ENCODE measurements at places on chromosomes 2 and 18.

GRCh38 chr2:147873859-147874483 is 29.1 kb downstream of the ACVR2A start:
- DNase-seq: no peak

- no peak for DNase-seq
These were observed 151.9 kb downstream of the GALNT1 start for GRCh38 chr18:35733408-35733807.

DNA sequence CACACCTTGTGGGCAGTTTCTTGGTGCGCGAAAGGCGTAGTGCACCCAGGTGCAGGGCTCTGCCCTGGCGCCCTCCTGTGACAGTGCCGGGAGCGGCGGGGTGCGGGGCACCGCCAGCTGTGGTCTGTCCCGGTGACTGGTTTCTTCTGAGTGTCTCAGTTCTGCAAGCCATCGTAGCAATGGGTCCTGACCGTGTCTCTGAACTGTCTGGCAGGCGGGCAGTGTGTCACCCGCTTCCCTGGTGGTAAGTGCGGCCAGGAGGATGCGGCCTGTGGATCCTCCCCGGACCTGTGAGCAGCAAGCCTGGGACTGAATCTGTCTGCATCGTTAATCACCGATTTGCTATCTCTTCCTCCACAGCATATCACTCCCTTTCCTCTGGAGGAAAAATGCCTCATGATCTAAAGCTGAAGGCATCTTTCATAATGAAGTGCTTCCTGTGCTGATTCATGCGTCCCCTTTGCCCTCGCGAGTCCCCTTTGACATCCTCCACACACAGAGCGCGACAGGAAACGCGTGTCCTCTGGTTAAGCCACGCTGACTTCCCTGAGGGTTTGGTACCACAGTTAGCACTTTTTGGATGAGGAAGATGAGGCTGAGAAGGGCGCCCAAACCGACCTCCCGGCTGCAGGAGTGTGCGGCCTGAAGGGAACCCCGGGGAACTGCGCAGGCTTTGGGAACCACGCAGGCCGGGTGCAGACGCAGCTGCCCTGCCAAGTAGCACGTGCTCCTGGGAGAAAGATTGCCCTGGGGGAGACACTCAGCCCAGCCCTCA is 416.0 kb upstream of the HS6ST1 start:
- no peak for DNase-seq

DNA sequence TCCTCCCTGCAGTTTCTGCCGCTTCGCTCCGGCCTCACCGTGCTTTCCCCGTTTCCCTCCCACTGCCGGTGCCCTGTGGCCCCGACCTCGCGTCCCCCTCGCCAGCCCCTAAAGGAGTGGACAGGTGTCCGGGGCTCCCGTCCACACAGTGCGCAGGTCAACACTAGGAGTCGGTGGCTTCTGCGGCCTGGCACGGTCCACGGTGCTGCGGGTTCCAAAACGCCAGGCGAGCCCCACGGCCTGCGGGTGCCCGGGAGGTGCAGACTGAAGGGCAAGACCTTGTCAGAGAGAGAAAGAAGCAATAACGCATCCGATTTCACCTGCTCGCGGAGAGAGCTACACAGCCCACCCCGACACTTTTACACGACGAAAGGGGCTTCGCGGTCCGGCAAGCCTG is 588.7 kb upstream of the SALL3 start:
- DNase-seq: no peak

DNA sequence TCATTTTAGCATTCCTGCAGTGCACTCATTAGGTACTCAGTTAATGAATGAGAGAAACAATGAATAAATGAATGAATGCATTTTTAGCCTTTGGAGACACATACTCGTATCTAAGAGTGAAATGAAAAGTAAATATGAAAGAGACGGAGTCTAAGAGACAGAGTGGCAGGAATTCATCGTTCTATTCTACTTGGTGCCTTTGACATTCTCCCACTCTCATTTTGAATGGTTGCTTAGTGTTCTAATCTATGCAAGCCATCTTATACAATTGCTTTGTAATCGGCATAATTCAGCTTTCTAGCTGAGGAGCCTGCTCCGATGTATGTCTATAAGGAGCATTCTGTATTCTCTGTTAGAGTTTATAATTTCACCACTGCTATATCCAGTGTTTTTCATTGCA is 554.9 kb downstream of the PLCL1 start:
- no peak for DNase-seq

DNA sequence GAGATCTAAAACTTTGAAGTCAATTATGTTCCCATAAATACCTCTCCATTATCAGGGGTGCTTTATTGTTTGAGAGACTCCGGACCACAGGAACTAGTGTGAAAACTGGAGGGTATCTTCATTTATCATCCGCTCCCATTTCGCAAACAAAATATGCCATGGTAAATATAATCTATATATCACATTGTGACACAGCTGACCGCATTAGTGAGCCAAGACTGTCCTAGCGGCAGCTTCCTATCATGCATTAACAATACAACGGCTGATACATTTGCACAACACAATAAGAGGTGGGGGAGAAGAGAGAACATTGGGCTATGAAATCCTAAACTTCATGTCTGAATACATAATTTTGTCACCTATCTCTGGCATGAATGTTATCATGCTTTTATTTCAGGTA is 29.5 kb downstream of the BCL11A start:
- DNase-seq: no peak

DNA sequence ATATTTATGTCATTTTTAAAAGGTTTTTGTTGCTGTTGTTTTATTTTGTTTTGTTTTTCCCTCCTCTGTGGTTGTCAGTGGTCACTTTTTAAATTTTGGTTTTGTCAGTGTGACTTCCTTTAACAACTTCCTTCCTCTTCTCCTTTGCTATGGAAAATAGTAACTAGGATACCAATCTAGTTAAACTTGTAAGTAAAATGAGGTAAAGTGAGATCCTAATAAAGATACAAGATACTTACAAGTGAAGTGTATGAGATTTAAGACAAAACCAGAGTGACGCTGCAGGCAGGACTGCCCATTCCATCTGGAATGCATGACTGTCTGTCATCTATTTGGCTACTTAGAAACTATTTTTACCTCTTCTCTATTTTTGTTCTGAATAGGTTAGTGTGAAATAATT is 30.6 kb upstream of the CREB1 start:
- DNase-seq: no peak

DNA sequence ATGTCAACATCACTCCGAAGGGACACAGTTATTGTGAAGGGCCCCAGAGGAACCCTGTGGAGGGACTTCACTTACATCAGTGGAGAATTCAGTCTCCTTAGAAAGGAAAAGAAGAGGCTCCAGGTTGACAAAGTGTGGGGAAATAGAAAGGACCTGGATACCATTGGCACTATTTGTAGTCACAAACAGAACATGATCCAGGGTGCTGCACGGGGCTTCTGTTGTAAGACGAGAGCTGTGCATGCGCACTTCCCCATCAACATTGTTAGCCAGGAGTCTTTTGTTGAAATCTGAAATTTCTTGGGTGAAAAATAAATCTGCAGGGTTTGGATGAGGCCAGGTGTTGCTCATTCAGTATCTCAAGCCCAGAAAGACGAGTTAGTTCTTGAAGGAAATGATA is 2.4 kb upstream of the ALPK2 start:
- DNase-seq: no peak

DNA sequence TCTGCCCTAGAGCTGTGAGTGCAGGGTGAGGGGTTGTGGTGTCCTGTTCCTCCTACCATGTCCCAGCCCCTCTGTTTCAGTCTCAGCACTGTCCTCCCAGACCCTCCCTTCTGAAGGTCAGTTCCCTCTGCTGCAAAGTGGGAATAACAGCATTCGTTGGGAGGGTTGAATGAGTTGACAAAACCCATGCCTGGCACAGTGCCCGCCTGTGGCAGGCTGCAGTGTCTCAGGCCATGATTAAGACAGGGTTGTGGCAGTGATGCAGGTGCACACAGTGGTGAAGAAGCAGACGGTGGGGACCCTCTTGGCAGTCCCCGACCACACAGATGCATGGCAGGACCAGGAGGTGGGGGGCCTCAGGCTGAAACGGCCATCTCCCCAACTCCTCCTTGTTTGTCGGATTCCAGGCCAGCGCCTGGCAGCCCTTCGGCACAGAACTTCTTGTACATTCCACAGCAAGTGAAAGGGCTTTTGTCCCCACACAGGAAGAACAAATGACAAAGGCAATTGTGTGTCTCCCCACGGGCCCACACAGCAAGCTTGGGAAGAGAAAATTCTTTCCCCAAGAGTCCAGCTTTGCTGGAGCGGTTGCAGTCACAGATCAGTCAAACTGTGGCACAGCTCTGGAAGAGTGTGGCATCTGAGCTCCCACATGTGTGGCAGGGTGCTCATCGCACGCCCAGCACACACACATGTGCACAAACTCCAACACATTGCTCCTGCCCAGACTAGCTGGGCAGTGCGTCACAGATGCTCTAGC is 92.0 kb upstream of the MSH2 start:
- DNase-seq: no peak

GRCh38 chr2:185417111-185417510 is 321.5 kb upstream of the FSIP2 start:
- no peak for DNase-seq

DNA sequence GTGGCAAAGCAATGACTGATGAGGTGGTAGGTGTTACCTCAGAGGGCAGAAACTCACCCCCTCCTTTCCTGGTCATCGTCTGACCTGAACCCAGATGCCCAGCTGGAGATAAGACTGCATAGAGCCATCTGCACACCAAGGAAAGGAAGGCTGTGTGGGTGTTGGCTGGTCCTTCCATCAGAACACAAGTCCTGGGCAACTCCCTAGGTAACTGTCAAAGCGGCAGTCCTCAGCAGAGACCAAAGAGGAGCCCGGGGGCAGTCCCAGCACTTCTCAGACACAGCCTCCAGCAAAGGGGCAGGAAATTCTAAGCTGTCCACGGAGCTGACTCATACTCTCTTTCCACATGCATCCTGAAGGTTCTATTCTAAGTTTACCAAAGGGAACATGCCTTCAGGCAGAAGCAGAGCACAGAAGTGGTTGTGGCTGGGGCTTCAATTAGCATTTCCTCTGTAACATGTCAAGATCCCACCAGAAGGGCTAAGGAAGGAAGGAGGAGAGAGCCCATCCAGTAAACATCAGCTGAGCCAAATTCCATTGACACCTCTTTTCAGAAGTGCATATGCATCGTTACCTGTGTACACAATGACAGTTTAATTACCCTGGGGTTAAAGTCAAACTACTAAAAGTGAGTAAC is 54.7 kb downstream of the SPRED2 start:
- no peak for DNase-seq

DNA sequence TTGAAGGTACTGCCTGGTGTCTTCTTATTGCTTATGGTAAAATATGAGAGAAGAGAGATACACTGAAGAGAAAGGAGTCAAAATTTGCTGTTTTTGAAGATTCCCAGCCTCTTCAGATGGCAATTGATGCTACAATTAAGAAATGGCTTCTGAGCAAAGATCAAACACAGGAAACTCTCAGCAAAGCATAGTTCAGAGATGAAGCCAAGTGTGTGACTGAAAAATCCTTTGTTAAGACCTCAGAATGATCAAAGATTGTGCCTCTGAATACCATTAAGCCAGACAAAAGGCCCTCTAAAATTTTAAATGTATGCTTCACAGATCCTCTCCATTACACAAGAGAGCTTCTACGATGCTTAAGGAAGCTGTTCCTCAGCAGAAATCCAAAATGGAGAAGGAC is 216.3 kb downstream of the UXS1 start:
- DNase-seq: no peak

DNA sequence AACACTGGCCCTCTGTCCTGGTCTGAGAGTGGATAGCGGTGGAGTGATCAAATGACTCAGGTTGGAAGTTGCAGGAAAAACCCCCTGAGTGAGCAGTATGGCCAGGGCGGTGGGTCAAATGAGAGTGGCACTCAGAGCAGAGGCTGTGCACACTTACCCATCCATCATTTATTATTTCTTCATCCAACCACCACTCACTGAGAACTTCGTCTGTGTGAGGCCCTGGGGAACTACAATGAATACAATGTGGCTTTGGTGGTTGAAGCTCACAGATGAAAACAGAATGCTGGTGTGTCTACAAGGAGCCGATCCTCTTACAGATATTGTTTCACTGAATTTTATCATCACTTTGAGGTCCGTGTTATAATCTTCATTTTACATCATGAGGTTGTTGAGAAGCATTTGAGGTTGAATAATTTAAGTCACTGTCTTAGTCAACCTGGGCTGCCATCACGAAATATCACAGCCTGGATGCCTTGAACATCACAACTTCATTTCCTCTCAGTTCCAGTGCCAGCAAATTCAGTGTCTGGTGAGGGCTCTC is 73.4 kb upstream of the ID2 start:
- DNase-seq: no peak

DNA sequence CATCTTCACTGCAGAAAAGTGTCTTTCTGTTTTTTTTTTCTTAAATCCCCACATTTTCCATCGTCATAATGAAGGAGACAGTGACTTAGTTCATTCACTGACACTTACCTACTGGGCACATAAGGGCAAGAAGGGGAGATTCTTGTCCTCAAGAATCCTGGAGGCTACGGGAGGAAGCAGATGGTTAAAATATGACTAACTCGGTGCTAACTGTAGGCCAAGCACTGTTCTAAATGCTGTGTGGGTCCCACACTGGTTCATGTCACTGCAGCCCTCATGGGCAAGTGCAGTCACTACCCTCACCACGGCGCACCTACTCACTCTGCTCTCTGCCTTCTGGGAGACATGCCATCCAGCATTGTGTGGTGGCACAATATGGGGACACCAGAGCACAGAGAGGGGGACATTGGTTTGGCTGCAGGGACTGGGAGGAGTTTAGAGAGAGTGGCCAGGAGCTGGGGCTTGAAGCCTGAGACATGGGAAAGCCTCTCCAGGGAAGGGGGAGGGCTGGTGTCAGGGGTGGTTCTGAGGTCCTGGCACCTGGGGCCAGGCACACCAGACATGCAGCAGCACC is 305.2 kb downstream of the MYCN start:
- no peak for DNase-seq

GRCh38 chr2:100189387-100189786 is 47.0 kb upstream of the AFF3 start:
- no peak for DNase-seq

DNA sequence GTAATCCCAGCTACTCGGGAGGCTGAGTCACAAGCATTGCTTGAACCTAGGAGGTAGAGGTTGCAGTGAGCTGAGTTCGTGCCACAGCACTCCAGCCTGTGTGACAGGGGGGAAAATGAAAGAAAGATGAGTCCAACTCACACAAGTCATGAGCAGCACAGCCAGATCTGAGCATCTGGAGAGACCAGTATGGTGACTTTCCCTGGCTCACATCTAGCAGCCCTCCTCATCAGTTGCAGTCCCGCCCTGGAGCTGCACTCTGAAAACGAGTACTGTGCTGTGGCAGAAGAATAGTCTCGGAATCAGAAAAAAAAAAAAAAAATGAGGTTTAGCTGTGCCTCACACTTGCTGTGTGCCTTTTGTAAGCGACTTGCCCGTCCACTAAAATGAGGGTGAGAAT is 74.4 kb upstream of the TRIB2 start:
- no peak for DNase-seq

- DNase-seq: no peak
These were observed 80.1 kb downstream of the PLA2R1 start for GRCh38 chr2:159982270-159982669.

DNA sequence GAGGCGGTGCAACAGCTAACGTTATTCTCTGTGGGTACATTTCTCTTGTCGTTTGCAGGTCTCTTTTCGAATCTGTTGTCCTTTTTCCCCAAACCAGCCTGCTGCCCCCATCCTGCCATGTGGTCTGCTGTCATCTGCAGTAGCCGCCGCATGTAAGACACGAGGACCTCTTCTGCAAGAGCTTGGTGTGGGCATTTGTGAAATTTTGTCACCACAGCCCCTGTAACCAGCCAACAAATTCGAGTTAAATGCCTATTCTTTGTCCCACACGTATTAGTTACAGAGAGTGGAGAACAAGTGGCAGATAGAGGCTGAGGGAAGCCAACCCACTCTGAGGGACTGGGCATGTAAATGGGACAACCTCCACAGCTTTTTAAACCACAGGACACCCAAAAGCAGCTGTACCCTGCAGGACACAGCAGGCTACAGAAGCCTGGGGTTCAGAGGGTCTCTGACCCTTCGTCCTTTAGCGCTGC is 35.0 kb downstream of the ITGA6 start:
- DNase-seq: no peak

Data from SK-N-DZ (cell line).